H9 (cell line): ENCODE measurements at places on chromosomes 7 and 10. TPM values are rescaled to one million over a fixed set of nuclear protein-coding genes. Genes with fewer than 3 reads are reported as not detected.

DNA sequence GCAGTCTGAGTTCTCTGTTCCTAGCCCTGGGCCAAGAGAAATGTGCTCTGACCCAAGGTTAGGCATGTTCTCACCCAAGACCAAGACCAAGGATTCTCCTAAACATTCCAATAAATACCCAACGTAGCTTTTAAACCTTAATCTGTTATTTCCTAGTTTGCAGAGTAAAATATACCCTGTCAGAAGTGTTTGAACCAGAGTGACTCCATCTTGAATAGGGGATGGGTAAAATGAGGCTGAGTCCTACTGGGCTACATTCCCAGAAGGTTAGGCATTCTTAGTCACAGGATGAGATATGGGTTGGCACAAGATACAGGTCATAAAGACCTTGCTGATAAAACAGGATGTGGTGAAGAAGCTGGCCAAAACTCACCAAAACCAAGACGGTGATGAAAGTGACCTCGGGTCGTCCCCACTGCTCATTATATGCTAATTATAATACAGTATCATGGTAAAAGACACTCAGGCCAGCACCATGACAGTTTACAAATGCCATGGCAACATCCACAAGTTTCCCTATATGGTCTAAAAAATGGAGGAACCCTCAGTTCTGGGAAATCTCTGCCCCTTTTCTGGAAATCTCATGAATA, 27.7 kb downstream of the PLXNA4 start:
- no peak overlapping the region for H3K4me3 ChIP-seq
- H3K27me3 ChIP-seq: no peaks in the 10 kb centered on the region
- peaks cover 4% of the 10 kb centered on the region; the same call in 1 of the 2 replicates for H3K4me1 ChIP-seq
- H3K36me3 ChIP-seq: peaks cover 13% of the 10 kb centered on the region
- DNase-seq: no peak
- H3K27ac ChIP-seq: no peak overlapping the region

GRCh38 chr7:111735661-111736551, 173.6 kb upstream of the IMMP2L start:
- DNase-seq: peak; percentile 51
- H3K36me3 ChIP-seq: peaks cover under 1% of the 10 kb centered on the region; the same call in 2 of the 3 replicates
- H3K27me3 ChIP-seq: no peaks in the 10 kb centered on the region
- no peaks in the 10 kb centered on the region for H3K4me1 ChIP-seq
- H3K27ac ChIP-seq: no peak overlapping the region
- no peak overlapping the region for H3K4me3 ChIP-seq

- DNase-seq: no peak
- H3K36me3 ChIP-seq: no peaks in the 10 kb centered on the region
- H3K4me1 ChIP-seq: no peaks in the 10 kb centered on the region; the same call in 1 of the 2 replicates
- H3K27me3 ChIP-seq: no peaks in the 10 kb centered on the region
- no peak overlapping the region for H3K4me3 ChIP-seq
Observed at GRCh38 chr7:4066206-4066605, 615.9 kb upstream of the FOXK1 start.

The ZNF777 gene
- 15.6 and 15.9 TPM in 2 replicates for total RNA-seq

The ICA1 gene
- 28.8 and 29.2 TPM in 2 replicates for total RNA-seq

- no peak overlapping the region for H3K27ac ChIP-seq
- peaks cover 13% of the 10 kb centered on the region for H3K36me3 ChIP-seq
- H3K27me3 ChIP-seq: no peaks in the 10 kb centered on the region
- no peak overlapping the region for H3K4me3 ChIP-seq
Observed at GRCh38 chr10:34370126-34370525, 445.0 kb downstream of the PARD3 start.

GRCh38 chr10:62062752-62063512, 161.4 kb downstream of the ARID5B start:
- H3K4me3 ChIP-seq: no peak overlapping the region
- H3K36me3 ChIP-seq: no peaks in the 10 kb centered on the region
- no peaks in the 10 kb centered on the region for H3K4me1 ChIP-seq
- no peaks in the 10 kb centered on the region for H3K27me3 ChIP-seq
- no peak overlapping the region for H3K27ac ChIP-seq
